K562 (cell line): ENCODE measurements at places on chromosomes 7 and 10.

- peak; percentile 47 for DNase-seq
Measured at GRCh38 chr10:34655286-34656170, 159.6 kb downstream of the PARD3 start.

- no peak for DNase-seq
Measured at GRCh38 chr7:128152721-128153120, 88.4 kb upstream of the LEP start.

DNA sequence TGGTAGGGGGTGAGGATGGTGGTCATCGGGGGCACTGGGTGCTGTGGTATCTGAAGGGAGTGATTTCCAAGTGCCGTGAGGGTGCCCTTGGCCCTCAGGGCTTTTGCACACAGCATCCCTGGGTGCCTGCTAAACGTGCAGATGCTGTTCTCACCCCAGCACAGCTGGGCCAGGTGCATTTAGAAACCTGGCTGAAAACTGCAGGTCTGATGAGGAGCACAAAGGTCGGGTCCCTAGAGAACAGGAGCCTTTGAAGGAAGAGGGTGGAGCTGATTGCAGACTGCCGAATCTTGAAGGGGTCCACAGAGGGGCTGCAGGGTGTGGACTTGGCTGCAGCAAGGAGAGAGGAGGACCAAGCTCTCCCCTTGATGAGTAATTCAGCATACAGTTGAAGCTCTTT lies 32.0 kb downstream of the ZMIZ1 start:
- DNase-seq: no peak

- no peak for DNase-seq
Measured at GRCh38 chr7:96959135-96959534, 46.2 kb upstream of the DLX6 start.

DNA sequence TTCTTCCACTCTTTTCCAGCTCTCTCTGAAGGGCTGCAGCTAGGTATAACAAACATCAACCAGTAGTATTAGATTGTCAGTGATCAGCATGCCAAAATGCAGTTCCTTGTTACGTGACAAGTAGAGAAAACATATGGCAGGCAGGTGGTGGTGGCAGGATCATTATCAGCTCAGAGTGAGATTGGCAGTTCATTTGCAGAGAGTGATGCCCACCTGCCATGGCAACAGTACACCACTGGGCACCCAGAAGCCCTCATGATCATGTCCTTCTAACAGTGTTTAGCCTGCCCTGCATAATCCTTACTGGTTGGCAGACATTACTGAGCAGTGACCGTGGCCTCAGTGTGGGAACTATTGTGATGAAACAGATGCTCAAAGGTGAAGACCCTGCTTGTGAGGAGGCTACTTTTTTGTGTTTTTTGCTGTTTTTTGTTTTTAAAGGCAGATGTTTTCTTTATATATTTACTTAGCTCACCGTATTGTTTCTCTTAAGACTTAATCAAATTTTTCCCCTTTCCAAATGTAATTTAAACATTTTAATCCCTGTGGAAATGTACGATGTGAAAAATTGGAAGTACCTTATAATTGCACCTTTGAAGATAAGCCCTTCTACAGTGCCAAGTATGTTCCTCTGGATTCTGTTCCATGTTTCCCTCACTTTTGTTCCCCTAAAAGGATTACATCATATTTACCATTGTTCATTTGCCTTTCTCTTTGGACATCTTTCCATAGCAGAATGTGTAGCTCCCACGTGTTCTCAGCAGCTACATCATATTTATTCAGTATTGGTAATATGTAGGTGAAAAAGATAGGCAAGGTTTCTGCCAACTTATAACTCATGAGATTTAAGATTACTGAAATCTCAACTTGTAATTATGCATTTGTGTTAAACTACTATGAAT lies 179.6 kb downstream of the SND1 start:
- DNase-seq: no peak

- DNase-seq: no peak
Measured at GRCh38 chr10:118672766-118673715, 77.6 kb upstream of the PRLHR start.

DNA sequence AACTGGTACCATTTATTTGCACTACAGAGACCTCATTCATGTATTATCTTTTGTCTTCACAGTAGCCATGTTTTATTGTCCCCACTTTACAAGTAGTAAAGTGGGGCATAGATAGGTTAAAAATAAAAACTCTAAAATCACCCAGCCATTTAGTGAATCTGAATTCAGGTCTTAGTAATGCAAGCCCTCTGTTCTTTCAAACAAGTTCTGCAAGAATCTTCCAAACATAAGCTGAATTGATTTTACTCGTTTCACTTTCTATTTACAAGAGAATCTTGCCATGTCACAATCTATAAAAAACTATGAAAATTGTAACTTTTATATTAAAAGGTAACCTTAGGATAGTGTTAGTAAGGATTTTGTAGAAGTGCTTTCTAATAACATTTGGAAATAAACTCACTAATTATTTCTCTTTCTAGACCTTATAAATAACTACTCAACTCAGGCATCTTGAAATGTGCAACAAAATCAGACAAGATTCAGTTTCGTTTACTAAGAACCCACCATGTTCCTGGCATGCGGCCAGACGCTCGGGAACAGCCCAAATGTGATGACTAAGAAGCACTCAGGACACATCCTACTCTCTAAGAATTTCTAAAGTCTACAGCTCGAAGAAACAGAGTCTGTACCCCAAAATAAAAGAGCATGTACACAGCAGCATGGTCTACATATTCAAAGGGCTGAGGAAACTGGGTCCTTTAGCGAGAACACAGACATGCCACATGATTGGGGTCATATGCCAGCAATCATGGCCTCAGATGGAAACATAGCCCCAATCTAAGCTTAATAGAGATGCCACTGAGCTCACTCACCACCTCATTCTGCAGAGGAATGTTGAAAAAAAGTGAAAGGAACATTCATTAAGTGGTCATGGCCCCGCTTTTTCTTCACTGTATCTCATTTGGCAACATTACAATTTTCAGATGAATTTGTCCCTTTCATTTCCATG lies 167.6 kb downstream of the AMPH start:
- DNase-seq: no peak

DNA sequence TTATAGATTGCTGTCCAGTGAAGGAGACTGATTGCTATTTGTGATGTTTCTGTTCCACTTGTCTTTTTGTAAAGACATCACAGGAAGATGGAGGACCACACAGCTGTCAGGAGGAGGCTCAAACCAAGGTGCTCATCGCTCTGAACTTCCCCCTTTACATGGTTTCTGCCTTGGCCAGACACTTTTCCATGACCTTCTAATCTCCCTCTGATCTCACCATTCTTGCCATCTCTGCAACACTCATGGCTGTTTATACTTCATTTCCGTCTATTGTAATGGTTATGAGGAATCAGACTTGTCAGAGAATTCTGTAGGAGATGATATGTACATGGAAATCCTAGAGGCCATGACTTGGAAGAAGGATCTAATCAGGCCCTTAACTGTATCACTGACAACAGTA lies 1.7 kb upstream of the TAS2R5 start:
- no peak for DNase-seq

DNA sequence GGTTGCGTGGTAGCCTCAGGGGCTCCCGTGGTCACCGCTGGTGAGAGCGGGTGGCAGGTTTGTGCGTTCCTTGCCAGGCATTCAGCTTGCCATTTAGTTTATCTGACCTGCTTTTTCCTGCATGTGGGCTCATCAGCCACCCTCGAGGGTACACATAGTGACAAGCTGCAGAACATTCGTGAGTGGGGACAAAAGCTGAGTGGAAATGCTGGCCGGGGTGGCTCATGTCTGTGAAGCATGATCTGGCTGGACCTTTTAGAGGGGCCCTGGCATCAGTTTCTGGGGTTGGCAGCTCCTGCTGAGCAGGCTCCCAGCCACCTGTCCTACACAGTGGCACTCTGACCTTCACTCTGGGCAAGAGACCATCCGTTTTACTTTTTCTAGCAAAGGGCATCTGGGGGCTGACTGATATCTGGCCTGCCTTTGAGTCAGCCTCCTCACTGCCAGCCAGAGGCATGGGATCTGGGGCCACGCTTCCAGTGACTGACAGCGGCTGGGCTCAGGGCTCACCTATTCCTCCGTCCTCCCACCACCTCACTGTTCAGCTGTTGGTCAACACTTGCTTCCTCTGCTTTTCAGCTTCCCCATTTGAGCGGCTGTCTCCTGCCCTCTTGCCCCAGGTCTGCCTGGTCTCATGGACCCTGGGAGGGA lies 75.0 kb downstream of the LANCL2 start:
- no peak for DNase-seq

- DNase-seq: no peak
Measured at GRCh38 chr10:13483073-13483472, 45.7 kb downstream of the BEND7 start.

- no peak for DNase-seq
Measured at GRCh38 chr10:126350216-126350992, 37.9 kb downstream of the ADAM12 start.

- DNase-seq: no peak
Measured at GRCh38 chr7:122884186-122884585, 2.1 kb downstream of the CADPS2 start.

DNA sequence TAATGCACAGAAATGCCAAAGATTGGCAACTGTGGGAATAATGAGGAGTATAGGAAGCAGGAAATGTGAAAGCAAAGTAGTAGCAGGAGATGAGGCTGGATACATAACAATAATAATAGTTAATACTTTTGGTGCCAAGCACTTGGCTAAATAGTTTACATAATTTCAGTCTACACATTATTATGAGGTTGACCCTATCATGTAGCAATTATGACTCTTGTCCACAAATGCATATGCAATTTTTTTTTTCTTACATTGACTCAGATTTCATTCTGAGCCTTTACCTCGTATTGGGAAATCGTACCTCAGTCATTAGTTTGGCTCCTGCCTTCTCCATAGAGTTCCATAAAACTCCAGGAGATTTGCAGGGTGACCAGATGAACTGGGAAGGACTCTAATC lies 219.9 kb downstream of the SUGCT start:
- no peak for DNase-seq

DNA sequence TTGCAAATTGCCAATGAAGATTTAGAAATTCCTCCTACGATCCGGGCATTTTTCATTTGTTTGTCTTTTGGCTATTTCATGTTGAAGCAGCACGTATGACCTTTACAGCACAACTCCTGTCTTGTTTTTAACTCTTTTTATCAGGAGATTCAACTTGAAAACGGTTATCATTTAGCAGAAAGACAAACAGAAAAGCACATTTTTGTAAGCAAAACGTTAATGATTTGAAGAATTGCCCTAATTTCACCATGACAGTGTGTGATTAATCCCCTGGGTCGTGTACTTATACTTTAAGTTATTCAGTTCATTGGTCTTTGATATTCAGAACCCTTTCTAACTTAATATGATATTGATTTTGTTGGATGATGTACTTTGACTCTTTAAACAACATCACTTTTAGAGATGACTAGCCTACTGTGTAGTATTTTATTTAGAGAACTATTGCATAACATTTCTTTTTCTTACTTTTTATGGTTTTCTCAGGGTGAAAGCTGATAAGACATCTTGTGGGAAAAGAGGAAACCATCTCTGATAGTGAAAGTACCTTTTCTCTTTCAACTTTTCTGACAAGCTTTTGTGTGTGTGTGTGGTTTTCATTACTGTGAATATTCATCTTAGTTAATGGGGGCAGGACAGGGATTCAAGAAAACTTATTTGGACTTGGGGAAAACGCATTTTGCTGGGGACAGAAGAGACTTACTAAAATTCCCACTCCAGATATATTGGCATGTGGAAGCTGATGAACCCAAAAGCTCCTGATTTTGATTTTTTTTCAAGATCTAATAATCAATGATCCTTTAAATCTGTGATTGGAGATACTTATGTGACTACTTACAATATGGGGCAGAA lies 8.1 kb downstream of the HHEX start:
- no peak for DNase-seq

DNA sequence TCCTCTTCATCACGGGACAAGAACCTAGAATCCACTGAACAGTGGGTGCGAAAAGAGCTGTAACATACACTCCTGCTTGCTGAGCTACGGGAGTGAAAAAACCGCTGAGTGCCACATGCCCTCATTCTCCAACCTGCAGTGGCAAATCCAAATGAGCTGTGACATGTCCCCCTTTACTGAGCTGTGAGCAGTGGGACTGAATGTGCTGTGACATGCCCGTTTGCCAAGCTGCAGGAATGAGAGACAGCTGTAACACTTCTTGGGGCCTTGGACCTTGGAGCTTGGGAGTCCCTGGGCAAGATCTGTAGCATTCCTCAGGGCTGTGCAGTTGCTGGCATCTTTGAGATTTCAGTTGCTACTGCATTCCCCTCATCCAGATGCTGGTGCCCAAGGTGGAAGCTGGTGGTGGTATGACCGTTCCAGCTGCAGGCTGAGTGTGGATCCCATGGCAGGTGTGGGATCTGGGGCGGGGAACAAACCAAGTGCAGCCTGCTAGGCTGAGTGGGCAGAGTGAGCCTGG lies 85.0 kb downstream of the TMEM106B start:
- DNase-seq: no peak

DNA sequence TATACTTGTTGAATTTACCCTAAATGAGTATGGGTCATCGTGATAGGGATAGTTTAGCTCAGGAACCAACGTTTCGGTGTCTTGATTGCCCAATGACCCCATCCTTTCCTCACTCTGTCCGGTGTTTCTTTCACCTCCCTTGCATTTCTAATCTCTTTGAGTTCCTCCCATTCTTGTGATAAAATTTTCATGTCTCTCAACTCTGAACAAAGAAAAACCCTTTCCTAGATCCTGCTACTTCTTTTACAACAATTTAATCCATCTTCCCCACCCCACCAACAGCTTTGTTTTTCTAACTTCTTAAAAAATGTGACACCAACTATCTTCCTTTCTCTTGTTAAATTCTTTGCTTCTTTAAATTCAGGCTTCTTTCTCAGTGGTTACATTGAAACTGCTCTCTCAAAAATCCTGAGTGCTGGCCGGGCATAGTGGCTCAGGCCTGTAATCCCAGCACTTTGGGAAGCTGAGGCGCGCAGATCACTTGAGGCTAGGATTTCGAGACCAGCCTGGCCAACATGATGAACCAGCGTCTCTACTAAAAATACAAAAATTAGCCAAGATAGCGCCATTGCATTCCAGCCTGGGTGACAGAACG lies 130.3 kb upstream of the MINDY3 start:
- DNase-seq: no peak

DNA sequence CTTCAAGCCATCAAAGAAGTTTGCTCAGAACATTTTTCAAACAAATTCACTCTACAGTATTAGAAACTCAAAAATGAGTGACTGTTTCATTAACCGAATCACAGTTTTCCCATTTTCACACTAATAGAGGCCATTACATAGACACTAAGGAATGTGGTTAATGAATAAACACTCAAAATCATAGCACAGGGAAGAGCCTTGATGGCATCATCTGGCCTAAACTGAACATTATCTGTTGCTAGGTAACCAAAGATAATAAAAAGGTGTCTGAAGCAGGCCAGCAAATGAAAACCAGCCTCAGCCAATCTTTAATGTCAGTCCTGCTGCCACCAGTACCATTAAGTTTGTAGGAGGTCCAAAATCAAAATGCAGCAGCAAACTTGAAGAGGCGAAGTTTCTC lies 492.4 kb upstream of the STEAP1 start:
- no peak for DNase-seq

- DNase-seq: no peak
Measured at GRCh38 chr10:98649170-98649569, 202.4 kb upstream of the HPS1 start.

GRCh38 chr7:139902436-139903102 lies 73.5 kb downstream of the TBXAS1 start:
- no peak for DNase-seq

GRCh38 chr10:72162978-72163377 lies 52.8 kb upstream of the ANAPC16 start:
- no peak for DNase-seq
